ENCODE measurements at places on chromosomes 7 and 10. TPM values are rescaled to one million over a fixed set of nuclear protein-coding genes. Genes with fewer than 3 reads are reported as not detected.

- DNase-seq = peak; percentile 27
Observed at GRCh38 chr7:107857541-107857912, 33.5 kb upstream of the DLD start.

The TMUB1 gene
- polyA plus RNA-seq = 28.4 TPM

DNA sequence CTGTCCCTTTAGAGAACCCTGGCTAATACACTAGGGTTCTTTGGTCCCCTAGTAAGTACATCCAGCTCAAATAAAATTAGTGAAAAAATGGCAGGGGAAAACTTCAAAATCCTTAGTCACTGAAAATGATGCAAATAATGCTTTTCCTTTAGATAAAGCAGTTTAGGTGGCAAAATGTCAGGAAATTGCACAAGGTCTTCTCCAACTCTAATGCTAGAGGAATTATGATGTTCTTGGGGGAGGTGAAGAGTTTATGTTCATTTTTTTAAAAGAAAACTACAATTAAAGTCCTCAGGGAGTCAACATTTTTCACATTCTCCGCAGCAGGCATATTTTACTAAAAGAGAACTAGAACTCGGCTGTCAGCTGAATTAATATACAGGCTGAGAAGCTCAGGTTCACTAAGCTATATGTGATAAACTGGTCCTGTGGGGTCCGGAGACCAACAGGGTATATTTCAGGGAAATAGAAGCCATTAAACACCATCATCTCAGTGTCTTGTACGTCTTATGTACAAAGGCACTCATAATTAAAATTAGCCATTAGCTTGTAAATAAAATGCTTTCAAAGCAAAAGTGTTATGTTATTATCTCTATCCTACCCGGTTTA, 1164.7 kb upstream of the AUTS2 start:
- DNase-seq = no peak

- no peak for DNase-seq
Observed at GRCh38 chr10:113357681-113358300, 195.1 kb upstream of the HABP2 start.

- DNase-seq = no peak
Observed at GRCh38 chr10:60849217-60849616, 70.9 kb downstream of the CDK1 start.

The UCMA gene
- not detected for polyA plus RNA-seq

GRCh38 chr7:82506702-82507101, 63.1 kb upstream of the CACNA2D1 start:
- peak; percentile 63 for DNase-seq

DNA sequence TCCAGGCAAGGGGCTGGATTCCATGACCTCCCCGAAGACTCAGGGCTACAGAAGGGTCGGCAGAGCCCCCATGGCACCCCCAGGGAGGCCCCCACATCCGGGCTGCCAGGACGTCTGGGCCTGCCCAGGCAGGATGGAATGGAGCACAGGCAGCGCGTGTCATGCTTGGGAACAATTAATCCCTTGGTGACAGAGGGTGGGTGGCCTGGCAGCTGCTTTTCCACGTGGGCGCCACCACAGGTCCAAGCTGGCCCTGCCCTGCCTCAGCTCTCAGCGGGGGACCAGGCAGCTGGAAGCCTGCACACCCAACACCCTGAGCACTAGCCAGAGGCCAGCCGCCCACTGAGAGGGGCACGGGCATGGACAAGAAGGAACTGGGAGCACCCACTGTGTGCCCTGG, 11.4 kb downstream of the ELN start:
- DNase-seq = peak; percentile 10

DNA sequence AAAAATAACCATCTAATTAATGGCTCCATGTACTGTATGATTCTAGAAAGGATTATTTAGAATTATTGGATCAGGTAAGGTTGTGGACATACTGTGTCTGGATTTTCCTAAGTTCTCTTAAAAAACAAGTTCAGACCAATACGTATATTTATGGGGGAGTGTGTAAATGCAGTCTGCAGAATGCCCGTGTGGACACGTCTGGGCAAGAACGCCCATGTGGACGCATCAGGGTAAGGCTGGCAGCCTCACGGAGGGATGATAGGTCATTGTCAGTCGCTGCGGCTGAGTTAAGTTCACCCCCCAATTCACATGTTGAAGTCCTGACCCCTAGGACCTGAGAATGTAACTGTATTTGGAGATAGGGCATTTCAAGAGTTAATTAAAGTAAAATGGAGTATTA, 160.0 kb upstream of the SHH start:
- peak; percentile 18 for DNase-seq

DNA sequence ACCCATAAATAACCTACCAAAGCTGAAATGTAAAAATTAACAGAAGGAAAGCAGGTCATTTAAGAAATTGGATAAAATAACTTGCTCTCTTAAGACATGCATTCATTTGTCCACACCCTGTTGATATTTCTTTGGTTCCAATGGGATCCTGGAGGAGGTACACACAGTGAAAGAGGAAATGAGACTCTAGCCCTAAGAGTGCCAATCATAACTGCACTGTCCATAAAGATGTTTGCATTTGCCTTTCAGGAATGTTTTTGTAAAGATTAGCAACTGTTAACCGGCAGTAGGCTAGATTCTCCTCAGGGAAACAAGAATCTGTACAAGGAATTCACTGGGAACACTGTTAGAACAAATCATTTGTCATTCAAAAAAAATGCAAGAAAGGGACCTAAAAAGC, 61.0 kb downstream of the MEOX2 start:
- DNase-seq = no peak

DNA sequence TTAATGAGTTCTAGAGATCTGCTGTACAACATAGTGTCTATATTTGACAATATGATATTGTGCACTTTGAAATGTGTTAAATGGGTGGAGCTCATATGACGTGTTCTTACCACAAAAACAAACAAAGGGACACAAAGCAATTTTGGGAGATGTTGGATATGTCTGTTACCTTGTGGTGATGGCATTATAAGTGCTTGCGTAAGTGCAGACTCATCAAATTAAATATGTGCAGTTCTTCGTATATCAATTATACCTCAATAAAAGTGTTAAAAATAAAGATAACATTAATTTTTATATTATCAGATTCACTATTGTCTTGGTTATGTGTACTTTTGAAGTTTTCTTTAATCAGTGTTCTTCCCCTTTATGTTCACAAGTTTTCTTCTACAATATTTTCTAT, 372.9 kb upstream of the COBL start:
- no peak for DNase-seq

The GALNT17 gene
- polyA plus RNA-seq = not detected

DNA sequence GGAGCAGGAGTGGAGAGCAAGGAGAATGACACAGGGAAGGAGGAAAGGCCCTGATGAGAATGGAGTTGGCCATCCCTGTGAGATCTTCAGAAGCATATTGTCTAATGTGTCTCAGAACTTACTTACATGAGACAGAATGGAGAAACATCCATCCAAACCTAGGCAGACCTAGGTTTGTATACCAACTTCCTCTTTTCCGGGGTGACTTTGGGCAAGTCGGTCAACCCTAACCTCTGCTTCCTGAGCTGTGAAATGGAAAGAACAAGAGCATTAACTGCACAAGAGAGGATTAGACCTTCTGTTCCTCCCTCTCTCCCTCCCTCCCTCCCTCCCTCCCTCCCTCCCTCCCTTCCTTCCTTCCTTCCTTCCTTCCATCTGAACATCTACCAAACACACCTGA, 4.5 kb downstream of the GHRHR start:
- DNase-seq = no peak

GRCh38 chr10:132011024-132011423, 29.3 kb upstream of the BNIP3 start:
- no peak for DNase-seq

- DNase-seq = no peak
Observed at GRCh38 chr7:7553386-7553785, 13.3 kb upstream of the MIOS start.

DNA sequence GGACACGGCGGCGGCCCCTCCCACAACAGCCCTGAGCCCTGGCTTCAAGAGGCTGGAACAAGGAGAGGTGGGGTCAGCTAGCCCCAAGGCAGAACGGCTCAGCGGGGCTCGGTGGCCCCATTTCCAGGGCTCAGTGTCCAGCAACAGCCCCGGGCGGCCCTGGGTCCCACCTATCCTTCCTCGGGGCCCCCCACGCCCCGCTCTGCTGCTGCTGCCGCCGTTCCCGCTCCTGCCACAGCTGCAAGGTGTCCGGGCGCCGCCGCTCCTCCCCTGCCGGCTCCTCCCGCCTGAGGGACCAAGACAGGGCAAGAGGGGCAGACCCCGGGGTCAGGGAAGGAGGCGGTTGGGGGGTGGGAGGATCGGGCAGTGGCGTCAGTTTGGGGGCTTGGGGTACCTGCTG, 3.4 kb upstream of the SAP25 start:
- no peak for DNase-seq

- DNase-seq = peak; percentile 21
Observed at GRCh38 chr7:81937091-81937490, 167.2 kb upstream of the HGF start.

GRCh38 chr7:94557215-94557614, 47.6 kb downstream of the CASD1 start:
- DNase-seq = no peak

GRCh38 chr7:159306012-159306411, 161.3 kb upstream of the VIPR2 start:
- no peak for DNase-seq

The SHH gene
- not detected for polyA plus RNA-seq

GRCh38 chr7:91603707-91604106, 276.8 kb downstream of the MTERF1 start:
- no peak for DNase-seq

GRCh38 chr10:129704225-129704624, 237.2 kb downstream of the MGMT start:
- no peak for DNase-seq

GRCh38 chr10:109721453-109722064, 201.8 kb downstream of the XPNPEP1 start:
- DNase-seq = no peak

DNA sequence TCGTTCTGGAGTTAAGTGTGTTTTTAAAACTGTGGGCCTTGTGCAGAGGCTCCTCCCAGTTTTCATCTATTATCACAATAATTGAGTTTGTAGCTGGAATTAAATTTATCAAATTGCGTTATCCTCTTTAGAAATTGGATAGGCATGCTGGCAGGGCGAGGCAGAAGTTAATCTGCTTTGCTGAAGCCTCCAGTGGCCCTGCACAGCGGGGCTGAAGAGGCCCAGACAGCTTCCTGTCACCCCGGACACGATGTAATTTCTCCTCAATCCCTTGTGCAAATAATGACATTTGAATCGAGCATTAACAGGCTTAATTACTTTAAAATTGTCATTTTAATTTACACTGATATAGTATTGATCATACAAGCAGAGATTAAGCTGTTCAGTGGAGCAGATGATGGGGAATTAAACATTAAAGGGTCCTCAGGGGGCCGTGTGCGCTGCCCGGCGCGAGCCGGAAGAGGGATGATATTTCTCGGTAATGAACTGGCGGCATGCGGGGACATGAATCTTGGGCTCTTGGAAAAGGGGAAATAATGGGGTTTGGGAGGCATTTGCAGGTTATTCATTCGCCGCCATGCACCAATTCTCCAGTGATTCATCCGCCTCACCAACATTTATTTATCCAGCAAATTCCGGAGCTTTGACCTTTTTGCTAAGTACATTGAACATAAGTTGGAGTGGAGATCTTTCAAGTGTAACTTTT, 118.5 kb downstream of the NKX6-2 start:
- no peak for DNase-seq

DNA sequence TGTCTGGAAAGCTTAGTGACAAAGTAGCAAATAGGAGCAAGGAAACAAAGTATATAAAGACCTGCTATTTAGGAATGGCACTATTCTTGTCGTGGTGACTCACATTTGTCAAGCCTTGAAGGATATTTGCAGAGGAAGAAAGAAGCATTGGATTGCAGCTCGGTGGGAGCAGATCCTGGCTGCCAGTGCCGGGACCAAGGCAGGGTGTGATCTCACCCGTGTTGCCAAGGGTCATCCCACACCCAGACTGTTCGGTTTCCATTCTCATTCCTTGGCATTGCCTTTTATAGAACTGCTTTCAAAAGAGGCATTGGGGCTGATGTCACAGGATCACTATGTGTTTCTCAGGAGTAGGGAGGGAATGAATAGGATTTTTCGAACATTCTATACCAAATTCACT, 176.2 kb downstream of the GALNT17 start:
- DNase-seq = no peak

DNA sequence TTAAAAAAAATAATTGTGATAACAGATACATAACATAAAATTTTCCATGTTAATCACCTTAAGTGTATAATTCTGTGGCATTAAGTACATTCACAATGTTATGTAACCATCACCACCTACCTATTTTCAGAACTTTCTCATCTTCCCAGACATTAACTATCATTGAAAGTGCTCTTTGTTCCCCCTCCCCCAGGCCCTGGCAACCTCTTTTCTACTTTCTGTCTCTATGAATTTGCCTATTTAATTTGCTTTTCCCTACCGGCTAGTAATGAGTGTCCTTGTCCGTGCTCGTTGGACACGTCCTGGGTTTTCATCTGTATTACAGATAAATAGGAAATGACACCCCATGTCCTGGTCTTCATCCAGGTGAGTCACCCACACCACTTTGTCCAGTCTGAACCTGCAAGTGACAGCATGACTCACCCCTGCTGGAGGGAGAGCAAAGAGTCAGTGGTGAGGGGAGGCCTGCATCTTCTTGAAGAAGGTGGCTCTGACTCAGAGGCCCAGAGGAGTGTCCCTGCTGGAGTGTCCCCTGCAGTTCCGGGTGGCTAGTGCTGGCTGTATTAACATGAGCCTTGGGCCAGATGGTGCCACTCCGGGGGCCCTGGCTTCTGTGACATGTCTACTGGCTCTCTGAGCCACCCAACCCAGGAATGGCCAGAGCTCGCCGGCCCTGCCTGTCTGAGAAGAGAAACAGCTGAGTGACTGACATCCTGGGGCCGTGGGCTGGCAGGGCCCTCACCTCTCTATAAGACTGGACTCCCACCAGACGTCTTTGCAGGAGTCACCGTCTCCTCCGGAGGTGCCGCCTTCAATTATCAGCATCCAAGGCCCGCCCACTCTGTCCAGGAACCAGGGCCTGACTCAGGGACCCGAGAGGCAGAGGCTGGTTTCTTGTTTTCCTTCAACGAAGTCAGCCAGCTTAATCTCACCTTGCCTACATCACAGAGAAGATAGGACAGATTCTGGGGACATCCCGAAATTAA, 503.2 kb upstream of the MKI67 start:
- peak; percentile 98 for DNase-seq

DNA sequence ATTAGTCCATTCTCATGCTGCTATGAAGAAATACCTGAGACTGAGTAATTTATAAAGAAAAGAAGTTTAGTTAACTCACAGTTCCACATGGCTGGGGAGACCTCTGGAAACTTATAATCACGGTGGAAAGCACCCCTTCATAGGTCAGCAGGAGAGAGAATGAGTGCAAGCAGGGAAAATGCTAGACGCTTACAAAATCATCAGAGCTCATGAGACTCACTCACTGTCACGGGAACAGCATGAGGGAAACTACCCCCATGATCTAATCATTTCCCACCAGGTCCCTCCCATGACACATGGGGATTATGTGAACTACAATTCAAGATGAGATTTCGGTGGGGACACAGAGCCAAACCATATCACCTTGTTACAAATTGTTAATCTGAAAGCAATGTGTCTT, 15.8 kb downstream of the TAS2R39 start:
- DNase-seq = peak; percentile 6

- DNase-seq = peak; percentile 20
Observed at GRCh38 chr7:79471283-79471682, 17.8 kb upstream of the MAGI2 start.

- DNase-seq = no peak
Observed at GRCh38 chr10:108260383-108260906, 1095.9 kb upstream of the SORCS1 start.

Measured in mammary epithelial cell (primary cell).